Aorta (tissue), 5 donors: ENCODE measurements at places on chromosomes 2 and 18. TPM values are rescaled to one million over a fixed set of nuclear protein-coding genes. Genes with fewer than 3 reads are reported as not detected.

DNA sequence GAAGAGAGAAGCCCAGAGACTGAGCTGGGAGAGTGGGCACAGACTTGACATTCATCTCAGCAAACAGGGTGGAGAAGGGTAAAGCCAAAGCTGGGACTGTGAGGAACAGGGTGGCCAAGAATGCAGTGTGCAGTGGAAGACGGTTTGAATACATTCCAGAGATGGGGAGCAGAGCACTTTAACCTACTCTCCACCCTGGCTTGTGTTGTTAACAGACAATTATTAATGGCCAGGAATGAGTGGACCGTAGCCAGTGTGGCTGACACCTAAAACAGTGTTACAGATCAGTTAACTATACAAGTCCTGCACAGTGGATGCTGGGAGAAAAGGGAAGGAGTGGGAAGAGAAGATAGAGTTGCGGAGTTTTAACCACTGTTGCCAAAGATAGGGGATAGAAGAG, 7.4 kb upstream of the NAB1 start:
- DNase-seq, result no peak

Gene IL37
- total RNA-seq, result not detected

Gene MDH1B
- 0.93 TPM for total RNA-seq

Gene WDR43
- 41.4 TPM for total RNA-seq

- no peak for DNase-seq
These were observed 363.8 kb upstream of the TRIB2 start for GRCh38 chr2:12352889-12353288.

DNA sequence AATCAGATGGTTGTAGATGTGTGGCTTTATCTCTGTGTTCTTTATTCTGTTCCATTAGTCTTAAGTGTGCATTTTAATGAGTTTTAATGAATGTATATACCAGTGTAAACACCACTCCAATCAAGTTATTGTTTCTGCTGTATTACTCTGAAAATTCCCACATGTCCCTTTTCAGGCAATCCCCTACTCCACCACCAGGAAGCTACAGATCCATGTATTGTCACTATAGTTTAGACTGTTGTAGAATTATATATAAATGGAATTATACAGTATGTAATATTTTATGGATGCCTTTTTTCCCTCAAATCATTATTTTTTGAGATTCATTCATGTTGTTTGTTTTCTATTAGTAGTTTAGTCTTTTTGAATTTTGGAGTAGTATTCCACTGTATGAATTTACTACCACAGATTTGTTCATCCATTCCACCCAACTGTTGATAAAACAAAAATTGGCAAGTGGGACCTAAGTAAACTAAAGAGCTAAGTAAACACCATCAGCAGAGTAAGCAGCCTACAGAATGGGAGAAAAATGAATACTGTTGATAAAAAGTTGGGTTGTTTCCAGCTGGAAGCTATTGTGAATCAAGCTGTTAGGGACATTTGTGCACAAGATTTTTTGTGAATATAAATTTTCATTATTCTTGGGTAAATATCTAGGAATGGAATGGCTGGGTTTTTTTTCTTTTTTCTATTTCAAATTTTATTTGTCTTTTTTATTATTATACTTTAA, 262.0 kb downstream of the CAMKMT start:
- DNase-seq, result no peak
